ENCODE measurements at places on chromosomes 2 and 18.

- no peaks in the 10 kb centered on the region for H3K4me1 ChIP-seq
- H3K36me3 ChIP-seq, result no peaks in the 10 kb centered on the region
- DNase-seq, result no peak
- no peak overlapping the region for H3K27ac ChIP-seq
- no peak overlapping the region for H3K4me3 ChIP-seq
- H3K27me3 ChIP-seq, result no peaks in the 10 kb centered on the region
Observed at GRCh38 chr2:129645335-129645734, 334.1 kb upstream of the RAB6C start.

- peaks cover 28% of the 10 kb centered on the region for H3K36me3 ChIP-seq
- no peak for DNase-seq
- H3K27ac ChIP-seq, result no peak overlapping the region
- no peak overlapping the region for H3K4me3 ChIP-seq
Observed at GRCh38 chr2:88575051-88575450, 52.2 kb downstream of the EIF2AK3 start.

DNA sequence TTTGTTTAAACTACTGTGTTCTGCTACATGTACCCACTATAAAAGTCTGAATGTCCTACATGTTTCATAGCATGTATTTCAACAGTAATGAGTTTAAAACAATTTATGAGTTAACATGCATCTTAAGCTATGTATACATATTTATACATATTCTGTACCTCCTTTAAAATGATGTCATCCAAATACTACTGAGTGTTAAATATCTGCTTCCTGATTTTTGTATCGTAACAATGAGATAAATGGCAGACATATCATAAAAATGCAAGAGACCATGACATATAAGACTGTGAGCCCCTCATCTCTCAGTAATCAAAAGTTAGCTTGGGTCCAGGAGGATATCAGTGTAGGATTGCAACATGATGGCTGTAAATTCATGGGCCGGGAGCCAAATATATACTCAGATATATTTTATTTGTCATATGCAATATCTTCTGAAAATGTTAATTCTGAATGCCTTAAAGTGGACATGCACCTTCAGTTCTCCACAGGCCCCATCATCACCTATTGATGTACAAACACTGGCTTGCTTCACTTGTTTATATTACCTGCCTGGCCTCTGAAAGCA lies 3.6 kb downstream of the COL5A2 start:
- H3K27me3 ChIP-seq, result peaks cover 21% of the 10 kb centered on the region
- no peak for DNase-seq
- H3K27ac ChIP-seq, result no peak overlapping the region
- no peak overlapping the region for H3K4me3 ChIP-seq

- no peaks in the 10 kb centered on the region for H3K36me3 ChIP-seq
- no peak overlapping the region for H3K27ac ChIP-seq
- DNase-seq, result no peak
- H3K4me1 ChIP-seq, result no peaks in the 10 kb centered on the region
- no peak overlapping the region for H3K4me3 ChIP-seq
- H3K27me3 ChIP-seq, result no peaks in the 10 kb centered on the region
Observed at GRCh38 chr2:220036431-220036830, 409.0 kb downstream of the SLC4A3 start.

DNA sequence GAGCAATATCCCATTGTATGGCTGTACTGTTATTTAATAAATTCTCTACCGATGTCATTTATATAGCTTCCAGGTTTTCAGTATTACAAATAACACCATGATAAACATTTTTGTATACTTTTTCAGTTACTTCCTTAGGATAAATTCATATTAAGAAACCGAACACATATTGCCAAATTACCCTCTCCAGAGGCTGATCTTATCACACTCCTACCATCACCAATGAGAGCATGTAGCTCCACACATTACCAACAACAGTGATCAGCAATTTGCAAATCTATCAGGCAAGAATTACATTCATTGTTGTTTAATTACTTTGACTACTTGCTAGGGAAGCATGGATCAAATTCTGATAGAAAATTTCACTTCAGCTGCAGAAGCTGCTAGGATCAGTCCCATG lies 5.8 kb upstream of the NDUFV2 start:
- H3K4me1 ChIP-seq, result peaks cover 46% of the 10 kb centered on the region
- no peak for DNase-seq
- H3K4me3 ChIP-seq, result no peak overlapping the region
- no peaks in the 10 kb centered on the region for H3K27me3 ChIP-seq

GRCh38 chr2:53969285-53969967 lies 1.4 kb downstream of the PSME4 start:
- H3K36me3 ChIP-seq, result peaks cover 24% of the 10 kb centered on the region
- H3K27me3 ChIP-seq, result no peaks in the 10 kb centered on the region
- H3K4me1 ChIP-seq, result peaks cover 39% of the 10 kb centered on the region
- H3K4me3 ChIP-seq, result peak overlapping the region; percentile 88

GRCh38 chr2:144211826-144212225 lies 308.1 kb downstream of the ZEB2 start:
- no peaks in the 10 kb centered on the region for H3K27me3 ChIP-seq
- no peak overlapping the region for H3K27ac ChIP-seq
- no peak for DNase-seq
- peaks cover 27% of the 10 kb centered on the region for H3K36me3 ChIP-seq
- H3K4me1 ChIP-seq, result peaks cover 29% of the 10 kb centered on the region
- H3K4me3 ChIP-seq, result no peak overlapping the region

DNA sequence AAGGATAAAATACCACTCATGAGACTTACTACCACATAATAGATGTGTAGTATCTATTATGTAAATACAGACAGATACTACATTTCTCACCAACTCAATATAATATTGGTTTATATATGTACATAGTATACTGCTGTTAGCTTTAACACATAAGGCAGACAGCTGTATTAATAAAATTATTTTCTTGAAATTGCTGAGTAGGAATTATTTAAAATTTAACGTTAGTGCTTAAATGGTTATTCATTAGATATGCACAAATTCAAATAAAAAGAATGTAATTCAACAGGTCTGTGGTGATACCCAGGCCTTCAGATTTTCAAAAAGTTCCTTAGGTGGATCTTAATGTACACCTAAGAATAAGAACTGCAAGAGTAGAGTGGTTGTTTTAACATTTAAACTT lies 59.0 kb downstream of the PRPF40A start:
- no peak for DNase-seq
- peaks cover 19% of the 10 kb centered on the region for H3K36me3 ChIP-seq
- H3K27ac ChIP-seq, result no peak overlapping the region
- no peak overlapping the region for H3K4me3 ChIP-seq
- peaks cover 1% of the 10 kb centered on the region for H3K4me1 ChIP-seq

- H3K27ac ChIP-seq, result peak overlapping the region; percentile 46
- no peak for DNase-seq
- H3K4me1 ChIP-seq, result peaks cover 67% of the 10 kb centered on the region
Observed at GRCh38 chr2:197191177-197191939, 119.2 kb downstream of the ANKRD44 start.

GRCh38 chr2:100237770-100238169 lies 84.5 kb downstream of the LONRF2 start:
- no peak overlapping the region for H3K4me3 ChIP-seq
- no peak overlapping the region for H3K27ac ChIP-seq
- peaks cover 2% of the 10 kb centered on the region for H3K27me3 ChIP-seq
- peaks cover 13% of the 10 kb centered on the region for H3K4me1 ChIP-seq
- DNase-seq, result no peak

Measured in activated naive CD8-positive, alpha-beta T cell treated with anti-CD3 and anti-CD28 coated beads, Interleukin-2, amount 10 ng/mL, durations not matched to agents 7 days and 5 days (primary cell).